Activated T-cell treated with anti-CD3 and anti-CD28 coated beads, Interleukin-2, amount 50 U/mL, for 72 hours (primary cell): ENCODE measurements at places on chromosomes 7 and 10. TPM values are rescaled to one million over a fixed set of nuclear protein-coding genes. Genes with fewer than 3 reads are reported as not detected.

DNA sequence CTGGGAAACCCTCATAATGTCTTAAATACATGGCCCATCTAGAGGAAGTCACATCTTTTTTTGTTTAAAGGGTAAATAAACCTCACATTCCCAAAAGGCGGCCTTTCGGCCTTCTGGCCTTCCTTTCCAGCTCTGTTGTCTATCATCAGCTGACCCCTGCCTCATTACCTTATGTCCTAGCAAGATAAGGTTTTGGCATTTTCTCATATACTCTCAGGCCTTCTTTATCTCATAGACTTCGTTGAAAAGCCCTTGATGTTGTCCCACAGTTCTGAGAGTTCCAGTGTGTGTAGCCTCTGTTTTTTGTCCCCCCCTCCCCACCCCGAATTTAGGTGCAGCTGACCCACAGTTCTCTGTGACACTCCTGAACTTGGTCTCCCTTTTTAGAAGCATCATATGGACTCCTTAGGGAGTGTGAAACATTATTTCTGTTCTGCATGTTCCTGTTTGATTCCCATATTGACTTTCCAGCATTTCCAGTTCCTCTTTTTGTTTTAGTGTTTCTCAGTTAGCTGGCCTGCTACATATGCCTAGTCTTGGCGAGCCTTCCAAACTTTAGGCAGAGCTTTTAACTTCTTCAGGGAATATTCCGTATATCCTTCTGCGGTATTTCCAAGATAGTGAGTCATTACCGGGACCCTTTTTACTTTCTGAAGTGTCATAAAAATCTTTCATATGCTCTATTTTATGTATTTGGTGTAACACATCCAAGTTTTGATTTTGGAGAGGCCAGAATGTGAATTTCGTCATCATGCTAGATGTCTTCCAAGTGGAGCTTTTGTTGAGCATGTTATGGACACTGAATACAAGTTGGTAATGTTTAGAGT, 138.5 kb downstream of the LRRC4 start:
- DNase-seq = no peak

- peak; percentile 42 for DNase-seq
Observed at GRCh38 chr7:108415821-108416536, 40.3 kb downstream of the NRCAM start.

- DNase-seq = no peak
Observed at GRCh38 chr10:94383530-94383929, 18.8 kb upstream of the TBC1D12 start.

DNA sequence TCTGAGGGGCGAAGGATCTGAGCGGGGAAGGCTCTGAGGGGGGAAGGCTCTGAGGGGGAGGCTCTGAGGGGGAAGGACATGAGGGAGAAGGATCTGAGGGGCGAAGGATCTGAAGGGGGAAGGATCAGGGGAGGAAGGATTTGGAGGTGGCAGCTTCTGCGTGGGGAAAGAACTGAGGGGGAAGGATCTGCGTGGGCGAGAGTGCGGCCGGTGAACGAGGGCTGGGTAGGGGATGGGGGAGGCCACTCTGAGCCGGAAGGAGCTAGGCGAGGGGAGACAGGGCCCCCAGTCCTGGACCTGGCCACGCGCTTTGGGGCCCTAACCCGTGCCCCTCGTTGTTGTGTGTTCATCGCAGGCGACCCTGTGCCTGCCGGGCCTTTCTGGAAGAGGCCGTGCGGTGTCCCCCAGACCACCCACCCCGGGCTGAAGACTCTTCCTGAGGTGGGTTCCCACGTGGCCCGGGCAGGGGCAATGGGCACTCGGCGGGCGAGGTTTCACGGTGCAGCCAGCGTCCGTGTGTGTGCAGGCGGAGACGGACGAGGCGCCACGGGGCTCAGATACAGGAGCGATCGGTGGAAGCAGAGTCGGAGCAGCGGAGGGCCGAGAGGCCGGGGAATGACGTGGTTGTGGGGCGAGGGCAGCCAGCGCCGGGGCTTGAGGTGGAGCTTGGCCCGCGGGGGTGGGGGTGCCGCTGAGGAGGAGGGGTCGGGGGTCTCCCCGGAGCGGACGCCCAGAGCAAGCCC, 2.0 kb downstream of the CALY start:
- peak; percentile 30 for DNase-seq

DNA sequence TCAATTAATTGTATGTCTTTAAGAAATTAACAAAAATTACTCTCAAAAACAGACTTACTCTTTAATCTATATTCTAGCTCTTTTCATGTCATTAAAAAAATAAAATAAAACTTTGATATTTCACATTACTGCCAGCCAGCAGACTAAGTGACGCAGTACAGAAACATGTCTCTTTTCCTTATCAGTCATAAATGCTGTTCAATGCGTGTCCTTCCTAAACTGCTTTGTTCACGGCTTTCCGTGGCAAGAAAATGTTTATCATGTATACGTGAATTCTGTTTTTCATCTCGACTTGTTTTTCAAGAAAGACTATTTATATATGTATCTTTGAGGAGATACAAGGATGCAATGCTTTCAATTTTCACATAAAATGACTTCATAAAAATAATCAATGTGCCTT, 182.4 kb downstream of the DOCK4 start:
- no peak for DNase-seq

Gene HABP2
- total RNA-seq = not detected
